ENCODE measurements at places on chromosomes 1 and 21.

DNA sequence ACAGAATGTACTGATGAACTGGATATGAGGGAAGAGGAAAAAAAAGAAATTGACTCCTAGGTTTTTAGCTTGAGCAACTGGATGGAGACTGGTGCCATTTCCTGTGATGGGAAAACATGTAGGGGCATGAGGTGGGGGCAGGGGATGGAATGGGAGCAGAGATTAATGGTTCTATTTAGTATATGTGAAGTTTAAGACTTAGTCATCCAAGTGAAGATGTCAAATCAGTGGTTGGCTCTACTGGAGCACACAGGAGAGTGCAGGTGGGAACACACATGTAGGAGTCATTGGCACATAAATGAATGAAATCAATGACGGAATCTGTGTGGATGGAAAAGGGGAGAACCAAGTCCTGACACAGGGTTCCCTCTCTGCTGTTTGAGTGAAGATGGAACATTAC, 224.4 kb upstream of the COA6 start:
- DNase-seq: no peak

- peak; percentile 33 for DNase-seq
Observed at GRCh38 chr1:76473591-76473990, 393.7 kb upstream of the ST6GALNAC5 start.

DNA sequence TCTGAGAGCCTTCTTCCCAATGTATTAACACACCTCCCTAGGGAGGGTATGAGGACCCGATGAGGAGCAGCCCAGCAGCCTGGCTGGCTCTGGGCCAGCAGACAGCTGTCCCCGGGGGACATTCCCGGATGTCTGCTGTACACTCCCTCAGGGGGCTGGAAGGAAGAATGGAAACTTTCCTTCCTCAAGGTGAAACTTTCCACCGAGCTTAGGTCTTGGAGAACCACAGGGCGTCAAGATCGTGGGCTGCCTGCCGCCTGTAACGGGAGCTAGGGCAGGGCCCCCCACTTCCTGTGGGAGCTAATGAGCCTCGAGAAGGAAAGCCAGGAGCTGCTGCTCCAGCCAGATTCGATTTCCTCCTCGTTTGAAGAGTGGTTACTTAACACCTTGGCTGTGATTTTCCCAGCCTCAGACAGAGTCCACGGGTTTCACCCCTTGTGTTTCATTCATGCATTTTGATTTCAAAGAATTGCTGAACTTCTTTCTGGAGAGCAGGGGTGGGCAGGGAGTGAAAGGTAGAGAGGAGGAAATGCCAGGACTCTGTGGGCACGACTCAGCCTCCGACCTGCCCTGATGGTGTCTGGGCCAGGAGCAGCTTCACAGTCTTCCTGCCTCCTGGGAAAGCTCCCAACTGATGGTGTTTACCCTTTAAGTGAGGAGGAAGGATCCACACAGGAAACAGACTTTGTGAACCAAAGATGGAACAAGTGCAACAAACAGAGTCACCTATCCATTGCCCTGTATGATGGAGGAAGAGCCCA, 29.7 kb downstream of the UBE2T start:
- DNase-seq: peak; percentile 6

DNA sequence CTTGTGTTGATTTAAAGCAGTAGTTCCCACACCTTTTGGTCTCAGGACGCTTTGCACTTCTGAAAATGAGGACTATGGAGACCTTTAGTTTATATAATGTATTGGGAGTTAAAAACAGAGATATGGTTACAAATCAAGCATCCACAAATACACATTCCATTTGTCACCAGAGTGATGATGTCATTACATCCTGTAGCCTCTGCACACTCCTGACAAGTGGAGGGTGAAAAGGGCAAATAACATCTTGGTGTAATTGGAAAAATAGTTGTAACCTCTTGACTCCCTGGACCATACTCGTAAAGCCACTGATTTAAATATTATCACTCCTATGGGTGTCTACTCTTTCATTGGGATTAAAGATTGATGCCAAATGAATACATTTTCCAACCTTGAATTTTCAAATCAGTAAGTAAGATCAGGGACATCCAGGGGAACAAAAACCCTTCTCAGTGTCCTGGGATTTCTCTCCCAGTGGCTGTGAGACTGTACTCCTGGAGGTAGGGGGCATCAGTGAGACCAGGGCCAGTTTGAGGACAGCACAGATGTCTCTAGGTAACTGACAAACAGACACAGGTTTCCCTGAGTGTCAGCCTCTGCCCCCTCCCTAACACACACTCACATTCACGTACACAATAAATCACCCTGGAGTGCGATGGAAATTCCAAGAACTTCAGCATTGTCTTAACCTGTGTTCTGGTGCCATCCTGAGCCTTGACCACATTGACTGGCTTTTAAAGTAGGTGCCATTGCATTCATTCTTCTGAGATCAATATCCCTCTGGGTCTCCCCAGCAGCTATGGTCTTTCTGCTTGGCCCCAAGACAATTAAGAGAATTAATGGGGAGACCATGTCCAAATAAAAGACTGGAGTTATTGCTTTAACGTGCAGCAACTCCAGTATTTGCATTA, 63.0 kb downstream of the NR5A2 start:
- no peak for DNase-seq

- peak; percentile 15 for DNase-seq
Observed at GRCh38 chr1:77543822-77544448, 138.5 kb downstream of the ZZZ3 start.

DNA sequence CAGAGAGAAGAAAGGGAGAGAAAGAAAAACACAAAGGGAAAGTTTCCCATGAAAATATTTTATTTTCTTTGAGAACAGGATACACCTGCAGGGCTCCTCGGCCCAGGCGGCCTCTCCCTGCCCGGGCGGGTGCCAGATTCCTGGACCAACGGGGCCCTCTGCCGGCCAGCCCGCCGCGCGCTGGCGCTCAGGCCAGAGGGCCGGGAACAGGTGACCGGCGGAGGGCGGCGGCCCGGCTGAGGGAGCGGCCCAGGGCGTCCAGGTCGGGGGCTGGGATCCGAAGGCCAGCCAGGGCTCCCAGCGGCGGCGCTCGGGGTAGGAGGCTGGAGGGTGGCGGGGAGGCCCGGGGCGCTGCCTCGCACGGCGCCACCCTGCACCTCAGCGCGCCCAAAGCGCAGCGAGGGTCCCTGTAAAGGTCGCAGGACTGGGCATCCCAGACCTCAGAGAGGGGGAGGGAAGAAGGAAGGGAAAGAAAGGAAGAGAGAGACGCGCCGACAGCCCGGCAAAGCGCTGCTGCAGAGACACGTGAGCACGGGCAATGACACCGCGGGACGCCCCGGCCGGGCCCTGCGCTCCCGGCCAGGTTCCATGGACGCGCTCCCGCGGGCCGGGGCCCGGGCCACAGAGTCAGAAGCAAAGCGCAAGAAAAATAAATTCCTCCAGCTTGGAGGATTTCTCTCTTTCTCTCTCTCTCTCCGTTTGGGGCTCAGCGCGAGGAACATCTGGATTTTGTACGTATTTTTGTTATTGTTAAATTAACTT, 927 bp downstream of the WNT9A start:
- DNase-seq: peak; percentile 91

DNA sequence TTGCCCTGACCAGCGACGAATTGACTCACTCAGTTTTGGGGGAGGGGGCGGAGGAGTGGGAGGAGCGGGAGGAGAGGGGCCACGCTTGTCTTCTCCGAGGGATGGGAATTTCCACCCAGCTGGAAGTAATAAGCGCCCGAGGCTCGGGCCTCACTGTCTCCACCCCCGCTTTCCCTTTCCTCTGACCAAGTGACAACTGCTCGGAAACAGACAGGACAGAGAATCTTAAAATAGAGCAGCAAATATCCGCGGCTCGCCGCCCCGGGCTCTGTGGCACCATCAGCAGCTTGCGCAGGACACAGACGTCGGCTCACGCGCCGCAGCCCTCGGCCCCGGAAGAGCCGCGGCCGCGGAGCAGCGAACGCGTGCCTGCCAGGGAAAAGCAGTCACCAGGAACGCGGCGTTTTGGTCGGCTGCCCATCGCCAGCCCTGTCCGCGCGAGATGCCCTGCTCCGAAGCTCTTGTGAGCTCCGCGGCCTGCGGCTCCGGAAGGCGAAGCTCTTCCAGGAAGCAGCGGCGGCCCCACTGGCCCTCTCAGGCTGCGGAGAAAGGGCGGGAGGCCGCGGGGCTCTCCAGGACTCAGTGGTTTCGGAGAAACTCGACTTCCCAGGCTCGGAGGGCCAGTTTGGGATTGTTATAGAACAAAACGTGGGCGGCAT, 10.7 kb upstream of the RGS16 start:
- DNase-seq: peak; percentile 95

- no peak for DNase-seq
Observed at GRCh38 chr1:22050330-22050729, 2.2 kb upstream of the CDC42 start.

DNA sequence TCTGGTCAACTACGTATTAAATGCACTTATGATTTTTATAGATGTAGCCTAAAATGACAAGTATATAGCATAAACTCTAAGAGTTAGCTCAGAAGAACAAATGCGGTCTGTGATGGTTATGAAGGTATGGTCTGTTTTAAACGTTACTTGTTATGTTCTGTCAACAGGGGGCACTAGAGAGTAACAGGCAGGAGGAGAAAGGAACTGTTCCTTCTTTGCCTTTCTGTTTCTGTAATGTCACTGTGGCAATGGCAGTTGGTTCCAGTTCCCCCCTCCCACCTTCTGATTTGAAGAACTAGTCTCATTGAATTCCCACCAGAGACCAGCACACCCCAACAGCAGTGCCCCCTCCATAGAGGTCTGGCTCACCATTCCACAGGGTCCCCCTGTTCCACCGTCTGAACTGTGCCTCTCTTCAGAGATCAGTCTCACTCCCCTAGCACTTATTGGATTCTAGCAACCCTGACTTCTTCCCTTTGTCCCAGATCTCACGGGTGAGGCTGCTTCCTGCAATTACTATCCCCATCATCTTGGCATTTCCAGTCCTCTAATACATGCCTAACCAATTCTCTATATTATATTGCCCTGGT, 14.0 kb downstream of the KRTAP24-1 start:
- DNase-seq: no peak

GRCh38 chr21:28516021-28516420, 476.7 kb downstream of the LTN1 start:
- DNase-seq: peak; percentile 40

DNA sequence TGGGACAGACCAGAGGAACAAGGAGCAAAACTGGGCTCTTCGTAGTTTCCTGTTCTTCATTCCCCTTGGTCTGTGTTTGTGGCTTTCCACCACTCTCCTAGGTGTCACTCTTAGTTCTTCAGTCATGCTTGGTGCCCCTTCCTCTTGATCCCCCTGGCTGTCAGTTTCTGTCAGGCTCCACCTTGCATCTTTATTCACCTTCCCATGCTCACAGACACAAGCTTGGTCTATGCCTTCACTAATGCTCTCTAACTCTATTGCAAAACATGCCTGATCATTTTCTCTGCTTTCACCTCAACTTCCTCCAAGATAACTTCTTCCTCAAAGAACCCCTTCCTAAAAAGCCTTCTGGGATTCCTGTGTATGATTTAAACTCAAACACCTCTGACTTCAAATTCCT, 122.9 kb downstream of the GLUL start:
- DNase-seq: no peak

GRCh38 chr1:92989253-92989652, 28.0 kb upstream of the DIPK1A start:
- no peak for DNase-seq

- DNase-seq: no peak
Observed at GRCh38 chr1:111735321-111735720, 3.9 kb downstream of the INKA2 start.

- no peak for DNase-seq
Observed at GRCh38 chr1:147794570-147794969, 34.2 kb upstream of the GJA5 start.

- DNase-seq: no peak
Observed at GRCh38 chr1:63747445-63747844, 26.4 kb upstream of the ROR1 start.

GRCh38 chr1:202214089-202214843, 20.7 kb downstream of the LGR6 start:
- DNase-seq: no peak

DNA sequence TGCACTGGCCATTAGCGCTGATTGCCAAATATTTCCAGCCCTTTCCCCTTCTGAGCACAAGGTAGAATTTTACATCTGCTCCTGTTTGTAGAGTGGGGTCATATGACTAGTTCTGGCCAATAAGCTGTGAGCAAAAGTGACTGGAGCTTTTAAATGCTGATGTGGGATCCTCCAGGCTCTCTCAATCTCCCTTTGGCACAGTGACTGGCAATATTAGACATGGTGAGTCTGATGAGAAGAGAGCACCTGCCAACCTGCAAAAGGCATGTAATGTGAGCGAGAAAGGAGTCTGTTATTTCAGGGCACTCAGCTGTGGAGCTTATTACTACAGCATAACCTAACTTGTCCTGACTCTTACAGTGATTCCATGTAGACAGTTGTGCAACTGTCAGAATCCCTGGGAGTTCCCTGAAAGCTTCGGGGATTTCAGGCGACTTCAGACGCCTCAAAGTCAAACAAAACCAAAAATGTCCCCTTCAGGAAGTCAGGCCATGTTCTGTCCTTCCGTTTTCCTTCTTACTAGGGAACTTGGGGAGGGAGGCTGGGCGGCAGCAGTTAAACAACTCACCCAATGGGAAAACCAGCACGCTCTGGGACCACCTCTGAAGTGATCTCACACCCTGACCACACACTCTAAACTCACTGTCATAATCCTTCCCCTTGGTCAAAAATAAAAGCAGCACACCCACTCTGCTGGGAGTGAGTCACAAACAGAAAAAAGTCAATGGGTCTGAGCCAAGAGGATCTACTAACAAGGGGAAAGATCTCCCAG, 3.6 kb upstream of the RASSF5 start:
- DNase-seq: peak; percentile 82

DNA sequence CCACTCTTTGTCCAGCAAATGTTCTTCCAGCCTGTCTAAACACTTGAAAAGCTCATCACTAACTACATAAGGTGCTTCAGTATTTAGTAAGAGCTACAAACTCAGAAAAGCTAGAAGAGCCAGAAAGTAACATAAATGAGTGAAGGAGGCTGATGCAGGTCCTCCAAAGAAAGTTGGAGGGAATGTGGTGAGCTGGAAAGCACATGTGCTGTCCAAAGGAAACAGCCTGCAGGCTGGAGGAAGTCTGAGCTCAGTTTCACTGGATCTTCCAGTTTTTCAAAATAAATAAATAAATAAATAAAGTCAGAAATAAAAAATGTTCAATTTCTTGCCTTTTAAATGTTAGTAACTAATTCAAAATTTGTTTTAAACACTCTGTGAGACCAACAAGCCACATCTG, 25.5 kb downstream of the ZC3H11B start:
- DNase-seq: no peak

DNA sequence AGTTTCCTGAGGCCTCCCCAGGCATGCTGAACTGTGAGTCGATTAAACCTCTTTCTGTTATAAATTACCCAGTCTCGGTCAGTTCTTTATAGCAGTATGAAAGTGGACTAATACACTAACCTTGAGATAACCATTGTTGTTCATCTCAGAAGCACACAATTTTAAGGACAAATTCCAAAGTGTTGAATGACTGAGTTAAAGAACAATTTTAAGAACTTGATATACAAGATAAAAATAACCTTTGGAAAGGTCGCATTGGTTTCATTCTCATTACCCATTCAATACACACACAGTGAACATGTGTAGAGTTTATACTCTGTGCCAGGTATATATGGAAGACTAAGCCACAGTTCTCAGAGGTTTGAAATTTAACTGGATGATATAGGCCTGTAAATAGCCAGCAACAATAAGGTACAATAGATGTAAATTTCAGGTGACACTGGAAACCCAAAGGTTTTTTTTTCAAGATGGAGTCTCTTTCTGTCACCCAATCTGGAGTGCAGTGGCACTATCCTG, 19.1 kb upstream of the SRSF10 start:
- DNase-seq: no peak

- no peak for DNase-seq
Observed at GRCh38 chr1:10671622-10672342, 124.7 kb downstream of the CASZ1 start.

GRCh38 chr1:143748906-143749305, 222.9 kb downstream of the FAM72C start:
- DNase-seq: no peak
